ENCODE measurements at places on chromosomes 2 and 18.
A peak's percentile ranks its signal among the peaks of the same experiment; 100 is the strongest.

- DNase-seq = no peak
Observed at GRCh38 chr2:146108993-146109392, 1589.1 kb upstream of the ZEB2 start.

GRCh38 chr2:7594211-7594610 is 677.0 kb downstream of the RNF144A start:
- no peak for DNase-seq

- DNase-seq = no peak
Observed at GRCh38 chr2:121539750-121540469, 9.2 kb downstream of the RNU4ATAC start.

GRCh38 chr2:129901754-129902415 is 77.6 kb upstream of the RAB6C start:
- no peak for DNase-seq

GRCh38 chr2:205117125-205117524 is 565.2 kb upstream of the NRP2 start:
- DNase-seq = no peak

DNA sequence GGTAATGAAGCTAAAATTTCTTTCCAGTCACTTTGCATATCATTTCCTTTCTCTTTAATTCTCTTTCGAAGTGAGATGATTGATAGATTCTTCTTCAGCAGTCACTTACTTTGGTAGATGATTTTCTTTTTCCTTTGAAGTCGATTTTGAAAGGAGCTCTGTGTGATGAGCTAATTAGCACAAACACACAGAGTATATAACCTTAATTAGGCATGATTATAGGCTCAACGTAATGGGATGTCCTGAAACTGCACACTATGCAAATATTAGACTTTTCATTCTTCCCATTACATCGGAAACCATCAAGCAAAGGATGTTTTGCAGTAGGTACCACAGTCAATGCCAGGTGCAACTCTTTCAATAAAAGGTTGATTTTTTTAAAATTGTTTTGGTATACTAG is 6.4 kb upstream of the CTLA4 start:
- DNase-seq = no peak

- DNase-seq = peak; percentile 38
Observed at GRCh38 chr2:128422571-128422970, 103.9 kb upstream of the HS6ST1 start.

GRCh38 chr2:85785027-85785822 is 31.4 kb downstream of the ATOH8 start:
- no peak for DNase-seq

DNA sequence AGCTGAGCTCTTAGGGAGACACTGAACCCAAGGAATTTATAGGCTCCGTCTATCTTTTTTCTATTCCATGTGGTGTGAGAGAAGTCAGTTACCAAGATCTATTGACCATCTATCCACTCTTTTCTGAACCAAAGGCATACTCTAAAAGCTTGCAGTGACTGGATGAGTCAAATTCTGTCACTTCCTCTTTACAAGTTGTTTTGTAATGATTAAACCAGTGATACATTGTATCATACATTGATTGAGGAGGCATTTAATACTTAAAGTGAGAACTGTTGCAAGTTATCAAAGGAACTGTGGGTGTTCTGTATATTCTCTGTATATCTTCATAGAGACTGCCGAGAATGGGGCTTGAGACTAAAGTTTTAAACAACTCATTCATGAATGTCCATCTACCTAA is 188.8 kb downstream of the CAMKMT start:
- peak; percentile 9 for DNase-seq

DNA sequence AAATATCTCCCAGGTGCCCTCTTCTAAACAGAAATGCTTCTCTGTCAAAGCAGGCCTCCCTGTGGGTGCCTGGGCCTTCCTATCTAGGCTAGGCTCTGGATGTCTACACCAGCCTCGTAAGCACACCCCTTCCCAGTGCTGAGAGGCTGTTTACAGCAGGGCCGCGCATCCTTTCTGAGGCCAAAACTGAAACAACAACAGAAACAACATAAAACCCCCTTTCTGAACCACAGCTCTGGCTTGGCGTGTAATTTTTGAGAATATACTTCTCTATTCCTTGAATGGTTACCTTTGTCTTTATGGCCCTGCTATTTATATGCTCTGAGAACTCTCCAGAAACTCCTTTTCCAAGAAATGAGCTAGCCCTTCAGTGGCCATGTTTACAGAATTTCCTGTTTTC is 118.4 kb downstream of the BCL2L11 start:
- no peak for DNase-seq

- no peak for DNase-seq
Observed at GRCh38 chr2:38279201-38279600, 97.9 kb downstream of the ATL2 start.

GRCh38 chr18:80112624-80113248 is 3.7 kb downstream of the ADNP2 start:
- DNase-seq = no peak

DNA sequence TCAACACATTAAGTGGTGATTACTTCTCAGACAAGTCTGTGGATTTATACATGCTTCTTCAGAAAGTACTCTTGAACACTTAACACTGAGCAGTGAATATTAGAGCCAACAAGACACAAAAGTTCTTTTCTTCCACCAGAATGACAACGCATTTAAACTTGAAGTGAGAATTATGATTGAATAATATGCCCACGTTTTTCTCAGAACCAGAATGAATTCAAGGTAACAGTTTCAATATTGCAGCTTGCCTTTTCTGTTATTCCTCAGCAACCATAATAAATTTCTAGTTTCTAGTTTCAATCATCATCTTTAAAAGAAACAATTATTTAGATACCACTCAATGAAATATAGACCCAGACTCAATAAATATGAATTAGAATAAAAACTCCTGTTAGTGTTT is 547.0 kb downstream of the NUP35 start:
- DNase-seq = no peak

DNA sequence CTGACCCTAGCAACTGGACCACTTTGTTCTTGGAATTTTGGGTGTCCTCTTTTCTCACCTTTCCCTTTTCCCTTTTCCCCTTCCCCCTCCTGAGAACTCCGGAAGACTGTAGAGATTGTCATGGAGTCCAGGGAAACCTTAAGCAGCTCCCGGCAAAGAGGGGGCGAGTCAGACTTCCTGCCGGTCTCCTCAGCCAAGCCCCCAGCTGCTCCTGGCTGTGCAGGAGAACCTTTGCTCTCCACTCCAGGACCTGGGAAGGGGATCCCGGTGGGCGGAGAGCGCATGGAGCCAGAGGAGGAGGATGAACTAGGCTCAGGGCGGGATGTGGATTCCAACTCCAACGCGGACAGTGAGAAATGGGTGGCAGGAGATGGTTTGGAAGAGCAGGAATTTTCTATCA is 20.5 kb downstream of the SETBP1 start:
- DNase-seq = no peak

- DNase-seq = no peak
Observed at GRCh38 chr2:227871375-227871791, at the start of gene DAW1. Gene DAW1 (plus strand): TSS chr2:227871631. CDS start chr2:227871690, 59 bp downstream.

DNA sequence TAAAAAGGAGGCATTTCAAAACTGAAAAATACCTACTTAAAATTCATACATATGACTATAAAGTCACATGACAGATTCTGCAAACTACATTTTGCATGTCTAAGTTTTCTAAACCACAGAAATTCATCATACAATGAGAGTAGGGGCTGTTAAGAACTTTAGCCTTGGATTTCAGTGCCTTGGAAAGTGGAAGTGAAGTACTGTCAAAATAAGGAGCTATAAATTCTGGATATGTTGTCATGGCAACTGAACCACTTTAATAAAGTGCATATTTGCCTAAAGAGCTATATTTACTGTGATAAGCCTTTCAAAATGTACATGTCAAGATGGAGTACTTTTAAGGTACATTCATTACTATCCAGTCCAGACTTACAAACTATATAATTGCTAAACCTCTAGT is 227.1 kb downstream of the RAB3GAP1 start:
- no peak for DNase-seq

GRCh38 chr2:216683846-216684245 is 11.5 kb downstream of the IGFBP5 start:
- DNase-seq = peak; percentile 95

DNA sequence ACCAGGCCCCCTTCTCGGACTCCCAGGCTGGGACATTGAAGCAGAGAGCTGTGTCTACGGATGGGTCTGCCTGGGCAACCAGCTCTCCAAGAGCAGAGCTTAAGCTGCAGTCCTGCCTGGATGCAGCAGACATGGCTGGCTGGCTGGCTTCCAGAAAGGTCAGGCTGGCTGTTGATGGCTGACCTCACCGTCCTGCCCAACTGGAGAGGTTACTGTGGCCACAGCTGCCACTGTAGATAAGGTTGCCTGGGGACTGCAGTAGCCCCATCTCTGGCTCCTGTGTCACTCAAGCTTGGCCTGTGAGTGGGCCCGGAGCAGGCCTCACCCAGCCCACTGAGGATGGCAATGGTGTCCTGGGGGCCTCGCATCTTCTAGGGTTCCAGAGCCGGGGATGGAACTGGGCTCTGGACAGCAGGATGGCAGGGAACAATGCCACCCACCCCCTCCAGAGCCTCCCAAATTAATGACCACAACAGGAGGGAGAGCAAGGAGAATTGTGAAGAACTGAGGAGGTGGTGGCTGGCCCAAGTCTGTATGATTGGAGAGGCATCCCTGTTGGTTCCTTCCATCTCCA is 37.0 kb upstream of the FOSL2 start:
- no peak for DNase-seq

DNA sequence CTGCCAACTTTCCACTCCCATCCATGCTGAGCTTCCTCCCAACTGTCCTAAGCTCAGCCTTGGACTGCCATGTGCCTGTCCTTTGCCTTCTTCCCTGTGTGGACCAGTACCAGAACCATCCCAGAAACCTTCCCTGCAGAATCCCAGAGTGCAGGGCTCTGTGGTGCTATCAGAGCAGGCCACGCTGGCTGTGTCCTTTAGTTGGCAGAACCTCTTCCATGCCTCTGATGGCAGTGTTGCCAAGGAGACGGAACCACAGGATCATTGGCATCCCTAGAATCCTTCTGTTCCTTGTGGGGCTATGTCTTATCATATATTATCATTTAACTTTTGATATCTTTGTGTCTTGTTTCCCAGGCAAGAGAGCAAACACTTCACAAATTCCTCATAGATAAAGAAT is 73.0 kb upstream of the NOSTRIN start:
- no peak for DNase-seq

DNA sequence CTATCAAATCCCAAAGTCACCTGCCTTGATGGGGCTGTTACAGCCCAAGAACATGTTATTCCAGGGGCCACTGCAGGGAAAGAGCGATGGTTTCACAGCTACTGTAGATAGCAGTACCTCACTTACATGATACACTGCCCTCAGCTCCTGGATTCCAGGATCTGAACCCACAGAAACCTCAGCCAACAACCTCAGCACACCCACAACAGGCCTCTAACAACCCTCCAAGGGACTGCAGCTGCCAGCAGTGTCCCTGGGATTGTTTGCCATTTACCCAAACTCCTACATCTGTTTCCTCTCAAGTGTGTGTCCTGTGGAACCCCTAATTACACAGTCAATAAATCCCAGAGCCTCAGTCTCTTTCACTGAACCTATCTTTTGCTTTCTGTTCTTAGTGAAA is 28.2 kb downstream of the OSBPL1A start:
- no peak for DNase-seq

GRCh38 chr2:201320701-201321100 is 36.4 kb downstream of the FLACC1 start:
- DNase-seq = no peak

DNA sequence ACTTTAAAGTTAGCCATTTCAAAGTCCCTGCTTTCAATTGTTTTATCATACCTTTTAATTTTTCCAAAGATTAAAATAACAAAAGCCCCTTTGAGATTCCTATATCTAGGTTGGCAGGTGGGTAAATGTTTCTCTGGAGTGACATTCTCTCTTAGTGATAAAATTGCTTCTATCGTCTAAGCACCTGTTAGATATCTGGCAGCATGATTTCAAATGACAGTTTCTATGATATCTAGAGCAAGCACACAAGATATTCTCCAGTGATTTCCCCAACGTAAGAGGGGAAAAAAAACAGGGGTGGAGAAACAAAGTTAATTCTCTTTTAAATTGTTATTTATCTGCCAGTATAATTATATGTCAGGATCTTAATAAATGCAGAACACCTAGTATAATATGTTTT is 610.2 kb downstream of the DSC3 start:
- no peak for DNase-seq

GRCh38 chr18:45104049-45104395 is 423.3 kb downstream of the SETBP1 start:
- no peak for DNase-seq

DNA sequence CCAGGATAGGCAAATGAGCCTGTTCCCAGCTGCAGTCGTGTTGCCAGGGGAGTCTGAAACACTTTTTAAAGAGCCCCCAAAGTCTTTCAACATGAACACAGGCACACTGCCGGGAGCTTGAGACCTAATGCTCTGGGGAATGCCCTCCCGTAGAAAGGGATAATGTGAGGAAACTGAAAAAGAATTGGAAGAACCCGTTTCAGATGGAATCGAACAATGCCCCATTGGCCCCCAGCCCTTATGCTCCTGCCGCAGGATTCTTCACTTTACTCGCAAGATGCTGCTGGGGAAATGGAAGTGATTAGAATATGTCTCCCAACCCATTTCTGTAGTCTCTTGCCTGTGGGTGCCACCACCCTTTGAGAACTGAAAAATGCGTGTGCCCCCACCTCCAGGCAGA is 136.3 kb upstream of the GATA6 start:
- no peak for DNase-seq

Measured in RWPE1 (cell line).